T-cell (primary cell): ENCODE measurements at places on chromosomes 3 and 15. TPM values are rescaled to one million over a fixed set of nuclear protein-coding genes. Genes with fewer than 3 reads are reported as not detected.

ANKUB1 gene
- total RNA-seq, result not detected

C3orf70 gene
- total RNA-seq, result not detected

DNA sequence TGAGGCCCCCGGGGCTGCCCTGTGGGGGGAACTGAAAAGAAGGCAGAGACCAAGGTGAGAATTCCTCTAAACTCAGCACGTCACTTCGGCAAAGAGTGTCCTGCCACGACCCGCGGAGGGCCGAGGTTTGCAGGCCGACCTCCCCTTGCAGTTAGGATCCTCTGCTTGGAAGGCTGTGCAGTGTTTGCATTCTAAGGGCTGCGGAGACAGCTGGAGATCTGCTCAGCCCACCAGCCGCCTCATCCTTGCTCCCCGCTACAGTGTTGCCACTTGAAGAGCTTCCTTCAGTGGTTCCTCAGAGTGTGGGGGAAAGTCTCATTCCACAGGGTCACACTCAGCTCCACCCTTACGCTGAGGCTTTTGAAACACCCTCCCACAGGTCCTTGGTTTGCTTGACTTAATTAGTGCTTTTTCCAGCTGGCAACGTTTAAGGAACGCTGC is 10.8 kb downstream of the SLC51A start:
- H3K4me3 ChIP-seq, result no peak overlapping the region
- no peak overlapping the region for H3K27ac ChIP-seq
- no peaks in the 10 kb centered on the region for H3K36me3 ChIP-seq
- no peaks in the 10 kb centered on the region for H3K4me1 ChIP-seq
- DNase-seq, result no peak

- H3K27ac ChIP-seq, result no peak overlapping the region
- no peaks in the 10 kb centered on the region for H3K4me1 ChIP-seq
- DNase-seq, result no peak
- no peaks in the 10 kb centered on the region for H3K36me3 ChIP-seq
Measured at GRCh38 chr3:111087924-111088469, 16.4 kb downstream of the NECTIN3 start.

GREM1 gene
- 0.60 TPM for total RNA-seq

DNA sequence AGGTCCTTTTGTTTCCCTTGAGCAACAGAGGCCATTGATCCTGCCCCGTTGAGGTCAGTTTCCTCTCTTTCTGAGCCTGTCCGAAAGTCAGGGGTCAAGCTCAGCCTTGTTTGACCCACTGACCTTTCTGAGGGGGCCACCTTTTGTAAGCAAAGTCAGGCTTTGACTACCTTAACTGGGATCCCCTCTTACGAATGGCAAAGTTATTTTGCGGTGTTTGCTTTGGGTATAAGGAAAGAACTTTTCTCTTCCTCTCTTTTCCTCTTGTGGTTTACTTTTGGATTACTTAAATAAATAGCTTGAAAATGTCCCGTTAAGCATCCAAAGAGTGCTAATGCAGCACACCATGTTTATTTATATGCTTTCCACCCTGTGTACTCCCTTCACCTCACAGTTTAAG is 340.6 kb downstream of the THSD4 start:
- no peaks in the 10 kb centered on the region for H3K4me1 ChIP-seq
- H3K4me3 ChIP-seq, result no peak overlapping the region
- no peaks in the 10 kb centered on the region for H3K36me3 ChIP-seq
- peaks cover 13% of the 10 kb centered on the region for H3K27me3 ChIP-seq
- no peak for DNase-seq

GRCh38 chr3:141174674-141175073 is 57.0 kb upstream of the PXYLP1 start:
- peaks cover 5% of the 10 kb centered on the region for H3K27me3 ChIP-seq
- H3K36me3 ChIP-seq, result no peaks in the 10 kb centered on the region
- no peaks in the 10 kb centered on the region for H3K4me1 ChIP-seq
- H3K4me3 ChIP-seq, result no peak overlapping the region
- no peak overlapping the region for H3K27ac ChIP-seq

HEG1 gene
- 27.0 TPM for total RNA-seq

- no peaks in the 10 kb centered on the region for H3K4me1 ChIP-seq
- no peaks in the 10 kb centered on the region for H3K27me3 ChIP-seq
- H3K27ac ChIP-seq, result no peak overlapping the region
- DNase-seq, result no peak
- no peaks in the 10 kb centered on the region for H3K36me3 ChIP-seq
- no peak overlapping the region for H3K4me3 ChIP-seq
Measured at GRCh38 chr3:24899901-24900603, 405.4 kb upstream of the THRB start.

NEK10 gene
- total RNA-seq, result 2.2 TPM

- no peaks in the 10 kb centered on the region for H3K36me3 ChIP-seq
- no peak overlapping the region for H3K27ac ChIP-seq
- no peak for DNase-seq
- no peak overlapping the region for H3K4me3 ChIP-seq
- no peaks in the 10 kb centered on the region for H3K27me3 ChIP-seq
Measured at GRCh38 chr3:147159141-147159540, 247.2 kb downstream of the ZIC4 start.

IL16 gene
- 160 TPM for total RNA-seq

DNA sequence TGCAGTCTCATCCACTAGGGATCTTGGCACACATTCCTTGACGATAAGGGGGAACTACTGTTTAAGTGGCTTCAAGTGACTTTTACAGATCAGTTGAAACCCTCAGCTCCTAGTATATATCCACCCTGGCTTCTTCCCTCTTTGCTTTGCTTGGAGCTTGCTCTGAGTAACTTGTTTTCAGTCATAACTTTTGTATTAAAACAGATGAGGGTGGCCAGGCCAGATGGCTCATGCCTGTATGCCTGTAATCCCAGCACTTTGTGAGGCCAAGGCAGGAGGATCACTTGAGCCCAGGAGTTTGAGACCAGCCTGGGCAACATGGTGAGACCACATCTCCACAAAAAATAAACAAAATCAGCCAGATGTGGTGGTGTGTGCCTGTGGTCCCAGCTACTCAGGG is 42.4 kb downstream of the EOMES start:
- no peaks in the 10 kb centered on the region for H3K36me3 ChIP-seq
- no peak for DNase-seq
- H3K27me3 ChIP-seq, result peaks cover 2% of the 10 kb centered on the region
- H3K4me1 ChIP-seq, result peaks cover 7% of the 10 kb centered on the region
- no peak overlapping the region for H3K4me3 ChIP-seq

PPP1R14D gene
- total RNA-seq, result not detected

MESP2 gene
- total RNA-seq, result not detected

RTP3 gene
- not detected for total RNA-seq

DNA sequence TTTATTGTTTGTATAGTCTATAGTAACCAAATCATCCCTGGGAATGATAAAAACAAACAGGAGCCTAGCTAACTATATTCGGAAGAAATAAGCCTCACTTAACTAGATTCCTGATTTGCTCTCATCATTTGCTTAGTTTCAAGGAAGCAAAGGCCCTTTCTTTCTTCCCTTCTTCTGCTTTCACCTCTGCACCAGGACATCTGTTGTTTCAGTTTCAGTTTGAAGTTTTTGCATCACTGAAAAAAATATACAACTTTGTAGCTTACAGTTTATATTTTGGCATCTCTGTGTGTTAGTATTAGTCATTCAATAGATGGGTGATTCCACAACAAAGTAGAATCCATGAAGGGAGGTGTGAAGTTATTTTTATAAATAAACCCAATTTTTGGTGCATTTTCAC is 113.6 kb upstream of the SNTN start:
- no peak overlapping the region for H3K4me3 ChIP-seq
- no peaks in the 10 kb centered on the region for H3K4me1 ChIP-seq
- no peaks in the 10 kb centered on the region for H3K27me3 ChIP-seq
- H3K27ac ChIP-seq, result no peak overlapping the region

IRAK2 gene
- total RNA-seq, result 4.2 TPM

- DNase-seq, result no peak
- H3K27ac ChIP-seq, result no peak overlapping the region
- H3K27me3 ChIP-seq, result no peaks in the 10 kb centered on the region
- H3K36me3 ChIP-seq, result peaks cover 7% of the 10 kb centered on the region
- no peaks in the 10 kb centered on the region for H3K4me1 ChIP-seq
Measured at GRCh38 chr15:52383100-52383588, 87.5 kb upstream of the MYO5C start.

GRCh38 chr15:98160236-98160635 is 199.7 kb downstream of the ARRDC4 start:
- H3K36me3 ChIP-seq, result no peaks in the 10 kb centered on the region
- peak; percentile 10 for DNase-seq
- H3K4me3 ChIP-seq, result peak overlapping the region; percentile 4
